ENCODE measurements at places on chromosomes 4 and X.
A peak's percentile ranks its signal among the peaks of the same experiment; 100 is the strongest.

DNA sequence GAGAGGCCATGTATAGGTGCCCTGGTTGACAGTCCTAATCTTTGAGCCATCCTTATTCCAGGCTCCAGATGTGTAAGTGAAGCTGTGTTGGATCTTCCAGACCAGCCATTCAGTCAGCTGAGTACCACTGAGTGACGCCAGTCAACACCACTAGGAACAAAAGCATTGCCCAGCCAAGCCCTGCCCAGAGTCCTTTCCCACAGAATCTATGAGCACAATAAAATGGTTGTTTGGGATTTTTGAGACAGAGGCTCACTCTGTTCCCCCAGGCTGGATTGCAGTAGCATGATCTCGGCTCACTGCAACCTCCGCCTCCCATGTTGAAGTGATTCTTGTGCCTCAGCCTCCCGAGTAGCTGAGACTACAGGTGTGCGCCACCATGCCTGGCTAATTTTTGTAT lies 262.5 kb downstream of the BCOR start:
- no peak for DNase-seq

- no peak for DNase-seq
Observed at GRCh38 chr4:112516471-112517066, 589 bp upstream of the NEUROG2 start.

DNA sequence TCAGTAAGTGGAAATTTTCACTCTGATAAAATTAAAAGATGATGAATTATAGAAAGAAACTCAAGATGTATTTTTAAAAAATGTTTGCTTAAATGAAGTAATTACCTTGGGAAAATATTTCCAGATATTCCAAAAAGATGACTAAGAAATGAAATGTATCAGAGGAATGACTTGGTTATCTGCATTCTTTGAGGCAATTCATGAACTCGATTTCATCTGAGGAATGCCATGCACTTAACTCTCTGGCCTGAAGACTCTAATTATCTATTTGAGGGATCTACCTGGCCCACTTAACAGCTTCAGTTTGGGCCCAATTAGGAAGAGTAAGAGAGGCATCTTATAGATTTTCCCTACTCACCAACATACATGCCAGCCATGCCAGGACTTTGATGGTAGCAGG lies 182.3 kb downstream of the INPP4B start:
- DNase-seq = no peak

DNA sequence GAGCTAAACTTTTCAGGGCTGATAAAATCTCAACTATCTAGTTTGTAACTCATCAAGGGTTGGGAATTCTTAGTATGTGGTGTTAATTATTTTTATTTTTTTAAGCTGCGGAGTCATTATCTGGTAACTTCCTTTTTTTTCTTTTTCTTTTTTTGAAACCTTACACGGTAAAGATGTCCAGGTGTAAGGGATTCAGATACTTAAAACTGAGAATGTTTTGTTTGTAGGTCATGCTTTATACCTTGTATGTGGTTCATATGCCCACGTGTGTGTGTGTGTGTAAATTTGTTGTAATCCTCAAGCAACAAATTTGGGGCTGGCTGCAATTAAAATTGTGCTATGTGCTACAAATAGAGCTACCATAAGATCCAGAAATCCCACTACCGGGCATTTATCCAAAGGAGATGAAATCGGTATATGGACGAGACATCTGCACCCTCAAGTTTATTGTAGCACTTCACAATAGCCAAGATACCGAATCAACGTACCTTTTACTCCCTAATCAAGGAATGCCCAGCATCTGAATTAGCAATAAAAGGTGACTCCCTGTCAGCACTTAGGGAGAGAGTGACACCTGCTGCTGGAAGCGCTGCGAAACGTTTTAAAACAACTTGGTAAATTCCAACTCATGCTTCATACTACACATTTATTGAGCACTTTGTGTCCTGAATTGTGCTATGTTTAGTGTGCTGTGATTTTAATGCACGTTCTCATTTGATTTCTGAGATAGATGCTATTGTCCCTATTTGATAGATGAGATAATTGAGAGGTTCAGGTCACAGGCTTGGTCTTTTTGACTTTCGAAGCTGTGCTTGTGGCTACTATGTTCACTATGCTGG lies 16.1 kb downstream of the MSMO1 start:
- DNase-seq = no peak

- DNase-seq = no peak
Observed at GRCh38 chr4:83356899-83357661, 22.4 kb upstream of the HPSE start.

GRCh38 chr4:119010909-119011606 lies 122.4 kb downstream of the SYNPO2 start:
- no peak for DNase-seq

DNA sequence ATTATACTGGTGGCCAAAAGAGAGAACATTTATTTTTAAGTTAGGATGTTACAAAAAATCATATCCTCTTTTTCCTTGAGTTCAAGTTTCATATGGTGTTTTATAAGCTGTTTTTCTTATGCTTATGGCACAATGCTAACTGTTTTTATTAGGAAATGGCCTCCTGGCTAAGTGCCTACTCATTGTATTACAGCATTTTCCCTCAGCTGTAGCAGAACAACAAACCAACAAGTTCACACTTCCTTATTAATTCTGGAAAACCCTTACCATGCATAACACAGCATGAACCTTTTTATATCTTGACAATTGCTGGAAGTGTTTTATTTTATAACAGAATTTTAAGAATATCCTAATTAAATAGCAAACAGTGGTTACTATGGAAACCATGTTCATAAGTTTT lies 165.8 kb downstream of the GASK1B start:
- no peak for DNase-seq

DNA sequence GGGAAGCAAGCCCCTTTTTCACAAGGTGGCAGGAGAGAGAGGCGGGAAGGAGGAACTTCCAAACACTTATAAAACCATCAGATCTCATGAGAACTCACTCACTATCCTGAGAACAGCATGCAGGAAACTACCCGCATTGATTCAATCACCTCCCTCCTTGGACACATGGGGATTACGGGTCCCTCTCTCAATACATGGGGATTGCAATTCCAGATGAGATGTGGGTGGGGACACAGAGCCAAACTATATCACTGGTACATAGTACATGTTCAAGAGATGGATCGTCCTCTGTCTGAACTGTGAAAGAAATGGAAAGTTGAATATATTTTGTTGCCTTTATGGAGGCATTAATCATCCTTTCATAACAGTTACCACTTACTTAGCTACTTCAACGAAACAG lies 12.8 kb downstream of the EREG start:
- no peak for DNase-seq

GRCh38 chr4:25900310-25900709 lies 13.7 kb upstream of the SMIM20 start:
- DNase-seq = no peak

DNA sequence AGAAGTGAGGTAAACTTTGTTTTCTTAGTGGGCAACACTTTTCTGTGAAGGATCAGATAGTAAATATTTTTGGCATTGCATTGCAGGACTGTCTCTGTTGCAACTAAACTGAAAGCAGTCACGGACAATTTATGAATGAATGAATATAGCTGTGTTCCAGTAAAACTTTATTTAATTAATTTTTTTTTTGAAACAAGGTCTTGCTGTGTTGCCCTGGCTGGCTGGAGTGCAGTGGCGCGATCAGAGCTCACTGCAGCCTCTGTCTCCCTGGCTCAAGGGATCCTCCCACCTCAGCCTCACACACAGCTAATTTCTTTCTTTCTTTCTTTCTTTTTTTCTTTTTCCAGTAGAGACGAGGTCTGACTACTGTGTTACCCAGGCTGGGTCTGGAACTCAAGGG lies 15.8 kb downstream of the RBM10 start:
- DNase-seq = no peak

DNA sequence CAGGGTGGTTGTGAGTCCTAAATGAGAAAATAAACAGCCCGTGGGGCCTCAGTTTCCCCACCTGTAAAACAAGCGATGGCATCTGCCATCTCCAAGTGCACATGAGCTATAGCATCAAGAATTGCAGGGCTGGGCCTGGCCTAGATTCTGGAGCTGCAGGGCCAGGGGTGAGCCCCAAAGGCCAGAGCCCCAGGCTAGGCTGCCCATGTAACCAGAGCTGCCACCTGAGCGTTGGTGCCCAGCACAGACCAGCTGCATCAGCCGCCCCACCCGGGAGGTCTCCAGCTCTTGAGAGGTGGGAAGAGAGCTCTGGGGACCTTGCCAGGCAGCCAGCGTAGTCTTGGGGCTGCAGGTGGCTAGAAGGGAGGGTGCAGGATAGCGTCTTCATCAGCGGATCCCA lies 27.0 kb upstream of the GPR78 start:
- DNase-seq = no peak

GRCh38 chr4:160319868-160320260 lies 1217.0 kb downstream of the RAPGEF2 start:
- DNase-seq = no peak

GRCh38 chr4:168800926-168801325 lies 209.1 kb downstream of the CBR4 start:
- no peak for DNase-seq

GRCh38 chrX:45771560-45772340 lies 571.1 kb upstream of the DIPK2B start:
- DNase-seq = peak; percentile 56

GRCh38 chrX:135484641-135485289 lies 35.7 kb upstream of the INTS6L start:
- DNase-seq = no peak

GRCh38 chr4:89108091-89108490 lies 3.2 kb upstream of the TIGD2 start:
- no peak for DNase-seq

- no peak for DNase-seq
Observed at GRCh38 chrX:141279476-141279875, 37.2 kb upstream of the SPANXC start.

- no peak for DNase-seq
Observed at GRCh38 chr4:107736037-107736436, 16.0 kb upstream of the PAPSS1 start.

GRCh38 chr4:74304095-74304625 lies 4.1 kb upstream of the EPGN start:
- DNase-seq = no peak

- DNase-seq = no peak
Observed at GRCh38 chr4:61877893-61878292, 677.8 kb downstream of the ADGRL3 start.

- peak; percentile 74 for DNase-seq
Observed at GRCh38 chr4:37648084-37648817, 37.9 kb downstream of the RELL1 start.

GRCh38 chr4:125091101-125091500 lies 223.7 kb upstream of the FAT4 start:
- DNase-seq = no peak

DNA sequence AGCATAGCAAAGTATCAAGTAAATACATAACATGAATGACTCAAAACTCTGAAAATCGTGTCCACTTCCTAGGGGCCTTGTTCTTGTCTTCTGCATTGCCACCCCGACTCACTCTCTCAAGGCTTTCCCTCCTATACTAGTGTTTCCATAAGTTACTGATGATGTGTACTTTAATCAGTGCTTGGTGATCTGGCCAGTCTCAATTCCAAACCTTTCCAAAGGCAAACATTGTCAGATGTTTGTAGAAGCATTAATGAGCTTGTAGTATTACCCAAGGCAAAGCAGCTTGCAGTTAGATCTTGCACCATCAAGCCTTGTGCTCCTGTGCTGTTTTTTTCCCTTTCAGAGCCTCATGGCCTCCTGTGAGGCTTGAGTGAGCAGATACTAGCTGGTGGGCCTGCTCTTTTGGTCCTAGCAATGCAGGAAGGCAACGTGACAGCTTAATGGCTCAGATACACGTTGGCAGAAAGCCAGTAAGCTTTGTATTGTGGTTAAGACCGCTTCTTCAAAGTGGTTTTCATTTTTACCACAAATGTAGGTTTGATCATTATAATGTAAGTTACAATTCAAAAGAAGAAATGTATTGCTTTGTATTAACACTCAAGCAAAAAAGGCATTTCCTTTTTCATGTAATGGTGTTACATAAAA lies 51.8 kb downstream of the RBPJ start:
- no peak for DNase-seq

DNA sequence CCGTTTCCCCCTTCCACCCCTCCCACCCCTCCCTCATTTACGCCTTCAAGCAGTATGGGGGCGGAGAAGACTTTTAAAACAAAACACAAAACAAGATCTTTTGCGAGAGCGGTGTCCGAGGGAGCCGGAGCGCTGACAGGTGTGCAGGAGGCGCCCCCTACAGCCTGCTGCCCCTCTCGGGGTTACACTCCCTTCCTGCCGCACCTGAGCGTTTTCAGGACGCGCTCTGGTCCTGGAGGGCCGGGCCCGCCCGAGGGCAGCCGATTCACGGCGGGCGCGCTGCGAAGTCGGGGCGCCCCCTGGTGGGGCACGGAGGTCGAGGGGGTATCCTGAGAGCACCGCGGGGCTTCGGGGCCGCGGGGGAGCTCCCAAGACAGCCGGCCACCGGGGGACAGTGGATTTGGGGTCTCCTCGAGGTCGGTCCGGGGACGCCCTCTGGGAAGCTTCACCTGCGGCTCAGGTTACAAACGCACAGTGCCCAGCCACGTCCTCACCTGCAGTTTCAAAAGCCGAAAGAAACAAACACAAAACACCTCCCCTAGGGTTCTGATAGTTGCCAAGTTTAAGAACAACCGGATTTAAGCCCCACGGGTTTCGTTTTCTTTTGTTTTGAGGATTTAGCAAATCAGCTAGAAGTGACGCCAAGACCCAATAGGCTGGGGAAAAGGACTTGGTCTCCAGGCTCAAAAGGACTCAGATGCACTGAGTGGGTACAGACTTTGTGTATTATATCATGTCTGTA lies 8.0 kb upstream of the NEUROG2 start:
- DNase-seq = peak; percentile 76

- peak; percentile 22 for DNase-seq
Observed at GRCh38 chrX:41720125-41720779, 3.7 kb upstream of the GPR82 start.

- no peak for DNase-seq
Observed at GRCh38 chr4:74109870-74110605, 11.0 kb upstream of the CXCL2 start.

DNA sequence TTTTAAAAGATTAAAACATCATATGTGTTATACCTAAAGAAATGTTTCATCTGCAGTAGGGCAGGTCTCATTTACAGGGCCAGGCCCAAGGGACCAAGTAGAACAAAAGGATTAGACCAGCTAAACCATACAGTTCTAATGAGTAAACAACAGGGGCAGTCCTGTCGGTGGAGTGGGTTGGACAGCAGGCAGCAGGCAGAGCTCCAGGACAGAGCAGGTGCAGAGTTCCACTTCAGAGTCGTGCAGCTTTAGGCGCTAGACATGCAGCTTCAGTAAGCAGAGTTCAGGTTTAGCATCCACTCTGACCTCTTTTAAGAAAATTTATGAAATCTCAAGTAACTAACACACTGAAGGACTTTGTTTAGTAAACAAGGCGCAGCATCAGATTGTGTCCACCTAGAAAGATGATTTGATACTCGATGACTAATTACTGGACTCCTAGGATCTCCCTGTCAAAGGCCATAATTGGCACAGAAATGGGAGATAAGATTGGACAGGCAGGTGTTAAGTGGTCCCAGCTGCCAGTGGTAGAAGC lies 487.7 kb upstream of the INTU start:
- DNase-seq = no peak

DNA sequence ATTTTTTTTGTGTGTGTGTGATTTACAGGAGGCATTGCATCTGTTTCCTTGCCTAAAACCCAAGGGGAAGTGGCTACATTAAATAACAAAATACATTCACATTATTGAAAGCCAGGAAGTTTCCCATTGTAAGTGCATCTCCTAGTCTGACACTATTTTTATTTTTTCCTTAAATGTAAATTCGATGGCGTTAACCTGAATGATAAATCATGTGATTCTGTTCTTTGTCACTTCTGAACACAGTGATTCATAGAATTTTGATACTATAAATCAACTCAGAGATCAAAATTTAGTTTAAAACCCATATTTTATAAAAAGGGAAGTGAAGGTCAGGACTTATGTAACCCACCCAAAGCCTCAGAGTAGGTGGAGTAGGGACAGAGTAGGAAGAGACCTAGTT lies 258.1 kb downstream of the GABRG1 start:
- no peak for DNase-seq
